ENCODE measurements at places on chromosomes 7 and 10.

- no peak for DNase-seq
These were observed 59.1 kb downstream of the AHCYL2 start for GRCh38 chr7:129283936-129284335.

DNA sequence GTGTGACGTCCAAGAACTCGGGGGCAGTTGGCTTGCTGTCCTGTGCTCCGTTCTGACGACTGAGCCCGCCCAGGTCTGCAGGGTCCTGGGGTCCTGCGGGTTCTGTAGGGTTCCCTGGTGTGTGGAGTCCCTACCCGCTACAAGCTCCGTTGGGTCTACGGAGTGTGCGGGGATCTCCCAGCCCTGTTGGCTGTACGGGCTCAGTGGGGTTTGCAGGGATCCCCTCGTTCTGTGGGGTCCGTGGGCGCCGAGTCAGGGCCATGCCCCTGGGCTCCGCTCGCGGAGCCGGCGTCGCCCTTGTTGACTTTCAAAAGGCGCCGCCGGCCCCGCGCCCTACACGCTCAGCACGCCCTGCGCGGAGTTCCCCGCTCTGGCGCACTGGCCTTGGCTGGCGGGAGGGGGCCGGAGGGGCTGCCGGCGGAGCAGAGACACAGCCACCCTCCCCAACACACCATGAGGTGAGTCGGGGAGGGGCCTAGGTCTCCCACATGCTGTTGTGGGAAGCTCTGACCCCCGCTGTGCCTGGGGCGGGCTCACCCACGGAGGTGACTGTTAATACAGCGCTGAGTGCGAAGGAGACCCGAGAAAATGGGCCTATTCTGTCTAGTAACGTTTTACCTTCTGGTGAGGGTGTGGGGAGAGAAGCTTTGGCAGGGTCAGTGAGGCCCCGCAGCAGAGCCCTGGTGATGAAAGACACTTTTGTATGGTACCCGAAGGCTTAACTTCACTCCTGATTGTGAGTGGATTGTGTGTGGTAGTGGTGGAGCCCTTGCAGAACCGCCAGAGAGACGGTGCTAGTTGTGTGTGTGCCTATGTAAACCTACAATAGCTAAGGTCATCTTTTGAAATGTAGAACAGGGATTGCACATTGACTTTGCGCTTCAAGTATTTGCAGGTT is 8.1 kb downstream of the TASOR2 start:
- no peak for DNase-seq

DNA sequence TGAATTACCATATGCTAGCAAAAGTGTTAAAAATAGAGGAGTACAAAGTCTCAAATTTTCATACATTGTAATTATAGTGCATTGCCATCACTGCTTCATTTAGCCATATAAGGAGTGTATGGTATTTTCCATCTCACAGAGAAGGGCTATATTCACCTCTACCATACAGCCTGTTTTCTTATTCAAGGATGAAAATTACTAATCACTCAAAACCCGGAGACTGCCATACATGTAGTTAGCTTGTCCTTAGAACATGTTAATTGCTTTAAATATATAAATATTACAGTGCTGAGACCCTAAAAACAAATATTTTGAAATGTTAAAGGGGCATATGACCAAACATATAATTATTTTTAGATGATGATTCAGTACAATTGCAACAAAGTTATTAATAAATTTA is 49.4 kb downstream of the CPEB3 start:
- DNase-seq = no peak

DNA sequence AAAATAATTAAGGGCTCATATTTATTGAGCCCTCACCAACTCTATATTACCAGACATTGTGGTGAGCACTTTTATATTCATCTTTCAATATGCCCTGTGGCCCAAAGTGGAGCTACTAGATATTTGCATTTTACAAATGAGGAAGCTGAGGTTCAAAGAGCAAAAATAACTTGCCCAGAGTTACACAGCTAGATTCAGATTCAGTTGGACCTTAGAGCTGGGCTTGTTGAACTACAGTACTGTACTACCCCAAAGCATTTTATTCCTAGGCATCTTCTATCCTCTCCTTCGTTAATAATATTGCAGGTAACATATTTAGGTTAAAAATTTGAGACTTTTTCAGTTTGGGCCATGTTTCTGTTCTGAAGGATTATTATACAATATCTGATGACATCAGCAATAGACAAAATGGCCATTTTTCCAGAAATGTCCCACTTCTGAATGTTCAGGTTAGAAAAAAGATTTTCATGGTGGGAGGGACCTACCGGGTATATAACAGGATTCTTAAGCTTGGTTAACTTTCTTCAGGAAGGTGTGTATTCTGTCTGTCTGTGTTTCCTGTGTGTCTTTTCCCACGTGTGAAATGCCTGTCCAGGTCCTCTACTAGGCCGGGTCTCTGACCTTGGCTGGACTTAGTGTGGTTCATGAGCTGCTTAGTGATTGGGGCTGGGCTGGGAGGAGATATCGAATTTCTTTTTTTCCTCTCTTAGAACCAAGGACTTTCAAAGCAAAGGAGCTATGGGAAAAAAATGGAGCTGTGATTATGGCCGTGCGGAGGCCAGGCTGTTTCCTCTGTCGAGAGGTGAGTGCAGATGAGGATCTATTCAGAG is 13.6 kb downstream of the PRXL2A start:
- DNase-seq = no peak

DNA sequence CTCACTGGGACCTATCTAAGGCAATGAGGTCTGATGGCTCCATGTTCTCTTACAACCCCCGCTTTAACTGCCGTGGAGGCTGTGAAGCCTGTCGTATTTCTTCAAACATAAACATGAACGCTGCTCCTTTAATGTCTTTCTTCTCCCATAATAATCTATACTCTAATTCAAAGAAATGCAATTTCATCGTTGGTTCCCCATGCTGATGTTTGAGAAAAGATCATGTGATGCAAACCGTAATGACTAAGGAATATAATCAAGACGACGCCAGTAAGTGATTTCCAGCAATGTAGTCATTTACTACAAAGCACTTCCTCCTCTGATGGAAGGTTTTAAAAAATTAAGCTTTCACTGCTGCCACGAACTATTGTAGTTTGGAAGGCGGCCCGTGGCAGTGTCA is 102.6 kb upstream of the NEBL start:
- DNase-seq = no peak

- DNase-seq = no peak
These were observed 586.3 kb upstream of the ANKRD30A start for GRCh38 chr10:36538953-36539586.

GRCh38 chr10:69772933-69773704 is 28.6 kb upstream of the COL13A1 start:
- no peak for DNase-seq

- DNase-seq = no peak
These were observed 177.1 kb upstream of the TRIM24 start for GRCh38 chr7:138282997-138283396.

DNA sequence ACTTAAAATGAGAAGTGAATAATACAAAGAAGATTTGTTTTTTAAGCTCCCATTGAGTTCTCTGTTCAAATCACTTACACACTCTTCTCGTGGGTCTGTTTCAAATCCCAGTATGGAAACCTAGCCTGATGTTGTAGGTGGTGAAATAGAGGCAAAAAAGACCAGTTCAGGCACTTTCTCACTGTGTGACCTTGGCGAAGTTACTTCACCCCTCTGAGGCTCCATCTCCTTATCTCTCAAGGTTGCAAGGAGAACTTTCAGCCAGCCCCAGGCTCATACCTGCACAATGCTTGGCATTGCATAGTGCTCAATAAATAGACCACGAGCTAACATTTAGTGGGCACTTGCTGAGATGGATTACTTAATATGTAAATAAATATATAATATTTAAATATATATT is 90.1 kb downstream of the PRLHR start:
- no peak for DNase-seq

GRCh38 chr10:73906524-73907447 is 4.1 kb upstream of the PLAU start:
- DNase-seq = no peak

- DNase-seq = no peak
These were observed 582 bp downstream of the STEAP2 start for GRCh38 chr7:90212149-90212495.

DNA sequence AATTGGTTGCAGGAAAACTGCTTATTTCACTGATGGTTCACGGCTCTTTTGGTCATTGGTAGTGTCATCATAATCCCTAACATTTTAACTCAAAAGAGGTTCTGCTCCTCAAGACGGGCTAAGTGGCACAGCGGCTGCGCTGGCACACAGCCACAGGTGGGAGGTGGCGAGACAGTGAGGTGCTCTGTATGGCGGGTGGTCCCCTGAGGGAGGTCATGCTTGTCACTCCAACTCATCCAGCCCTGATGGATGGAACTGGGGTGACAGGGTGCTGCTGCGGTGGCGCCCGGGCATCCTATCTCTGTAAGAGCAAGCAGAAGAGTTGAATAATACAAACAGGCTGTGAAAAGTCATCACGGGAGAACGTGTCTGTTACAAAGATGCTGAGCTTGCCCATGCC is 370.2 kb downstream of the SFMBT2 start:
- no peak for DNase-seq

- no peak for DNase-seq
These were observed 26.5 kb upstream of the WNT16 start for GRCh38 chr7:121302214-121302745.

GRCh38 chr7:129480674-129481363 is 21.5 kb upstream of the SMKR1 start:
- no peak for DNase-seq
